T1000 (cell line): ENCODE measurements at places on chromosomes 2 and 18.

GRCh38 chr2:56801214-56801613 lies 617.4 kb downstream of the CCDC85A start:
- DNase-seq: no peak

- no peak for DNase-seq
Observed at GRCh38 chr2:73243884-73244570, 9.9 kb downstream of the CCT7 start.

DNA sequence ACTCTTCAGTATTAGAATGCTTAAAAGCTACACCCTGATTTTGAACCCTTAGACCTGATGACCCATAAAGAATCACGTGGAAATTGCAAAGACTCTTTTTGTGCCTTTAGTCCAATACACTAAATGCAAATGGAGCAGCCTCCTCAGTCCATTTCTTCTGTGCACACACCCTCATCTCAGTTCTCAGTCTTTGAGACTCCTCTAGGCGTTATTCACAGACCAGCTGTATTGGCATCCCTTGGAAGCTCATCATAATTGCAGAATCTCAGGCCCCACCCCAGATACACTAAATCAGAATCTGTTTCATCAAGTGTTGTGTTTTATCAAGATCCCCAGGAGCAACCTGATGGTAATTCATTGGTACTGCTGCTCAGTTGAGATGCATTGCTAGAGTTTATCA lies 335.0 kb upstream of the ATP5MC3 start:
- DNase-seq: no peak

GRCh38 chr18:10354241-10354811 lies 100.1 kb upstream of the APCDD1 start:
- DNase-seq: no peak

GRCh38 chr2:219272356-219272755 lies 6.8 kb upstream of the DNAJB2 start:
- no peak for DNase-seq

- no peak for DNase-seq
Observed at GRCh38 chr2:218221000-218221399, 4.0 kb downstream of the ARPC2 start.

- no peak for DNase-seq
Observed at GRCh38 chr2:225025917-225026571, 16.2 kb downstream of the DOCK10 start.

- no peak for DNase-seq
Observed at GRCh38 chr2:150802635-150803034, 315.2 kb upstream of the RND3 start.

DNA sequence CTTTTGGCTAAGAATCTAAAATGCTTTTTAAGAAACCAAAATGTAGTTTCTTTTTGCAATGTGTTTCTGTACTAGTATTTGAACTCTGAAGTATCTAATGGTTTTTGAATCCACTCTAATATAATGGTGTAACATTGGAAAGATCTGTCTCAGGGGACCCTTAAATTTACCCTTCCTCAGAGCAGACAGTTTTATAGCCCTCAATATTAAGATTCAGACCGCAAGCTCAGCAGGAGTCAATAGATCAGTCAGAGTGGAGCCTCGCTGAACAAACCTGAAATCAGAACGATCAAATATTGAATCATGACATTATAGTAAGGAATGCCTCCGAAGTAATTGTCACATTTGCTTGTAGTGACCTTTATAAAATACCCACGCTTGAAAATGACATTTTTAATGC lies 18.3 kb downstream of the SGPP2 start:
- no peak for DNase-seq

- no peak for DNase-seq
Observed at GRCh38 chr2:120765678-120766469, 30.2 kb downstream of the GLI2 start.

DNA sequence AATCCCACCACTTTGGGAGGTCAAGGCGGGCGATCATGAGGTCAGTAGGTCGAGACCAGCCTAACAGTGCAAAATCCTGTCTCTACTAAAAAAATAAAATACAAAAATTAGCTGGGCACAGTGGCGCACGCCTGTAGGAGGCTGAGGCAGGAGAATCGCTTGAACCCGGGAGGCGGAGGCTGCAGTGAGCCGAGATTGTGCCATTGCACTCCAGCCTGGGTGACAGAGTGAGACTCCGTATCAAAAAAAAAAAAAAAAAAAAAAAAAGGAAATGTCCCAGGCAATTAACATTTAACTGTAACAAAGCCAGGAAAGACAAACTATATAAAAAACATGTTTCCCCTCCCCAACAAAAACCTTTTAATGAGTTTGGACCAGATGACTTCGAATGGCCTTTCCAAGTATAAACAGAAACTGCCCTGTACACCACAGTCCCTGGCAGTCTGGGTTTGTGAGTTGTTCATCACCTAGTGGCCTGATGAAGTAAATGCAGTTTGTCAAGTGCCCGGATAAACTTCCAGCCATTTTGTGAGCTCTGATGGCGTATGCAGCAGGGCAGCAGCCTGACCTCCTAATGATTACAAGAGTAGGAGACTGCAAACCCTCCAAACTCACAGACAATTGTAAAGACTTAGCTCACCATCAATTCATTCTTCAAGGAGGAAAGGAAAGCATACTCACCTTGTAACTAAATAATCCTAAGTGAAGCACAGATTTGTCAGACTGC lies 16.6 kb upstream of the PCBP1 start:
- peak; percentile 34 for DNase-seq

DNA sequence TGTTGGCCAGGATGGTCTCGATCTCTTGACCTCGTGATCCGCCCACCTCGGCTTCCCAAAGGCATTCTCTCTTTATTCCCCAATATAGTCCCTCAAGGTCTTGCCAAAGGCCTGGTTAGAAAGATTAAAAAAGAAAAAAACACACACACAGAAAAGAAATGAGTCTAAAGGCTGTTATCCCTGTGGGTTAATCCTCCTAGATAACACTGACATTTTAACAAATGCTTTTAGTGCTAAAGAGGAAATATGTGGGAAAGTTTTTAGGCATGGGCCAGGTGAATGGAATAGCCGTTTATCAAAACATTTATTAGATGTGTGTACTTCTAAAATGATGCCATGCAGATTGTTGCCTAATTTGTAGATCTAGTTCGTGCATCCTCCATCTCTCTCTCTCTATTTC lies 261.6 kb upstream of the FN1 start:
- DNase-seq: no peak

- no peak for DNase-seq
Observed at GRCh38 chr2:231102772-231103171, 22.1 kb downstream of the HTR2B start.

DNA sequence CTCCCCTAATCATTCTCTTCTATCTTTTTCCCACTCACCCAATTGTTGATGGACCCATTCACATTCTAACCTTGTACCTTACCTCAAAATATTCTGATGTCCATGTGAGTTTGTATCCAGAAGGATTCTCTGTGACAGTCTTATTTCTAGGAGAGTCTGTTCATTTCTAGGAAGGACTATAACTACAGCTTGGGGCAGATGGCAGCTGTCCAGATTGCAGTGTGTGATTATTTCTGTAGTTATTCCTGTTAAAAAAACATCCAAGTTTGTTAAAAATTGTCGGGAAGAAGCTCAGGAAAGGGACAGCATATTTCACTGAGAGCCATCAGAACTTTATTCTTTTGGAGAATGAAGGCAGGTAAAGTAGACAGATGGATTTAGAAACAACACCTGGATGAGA lies 142.6 kb downstream of the RAPGEF4 start:
- DNase-seq: no peak

DNA sequence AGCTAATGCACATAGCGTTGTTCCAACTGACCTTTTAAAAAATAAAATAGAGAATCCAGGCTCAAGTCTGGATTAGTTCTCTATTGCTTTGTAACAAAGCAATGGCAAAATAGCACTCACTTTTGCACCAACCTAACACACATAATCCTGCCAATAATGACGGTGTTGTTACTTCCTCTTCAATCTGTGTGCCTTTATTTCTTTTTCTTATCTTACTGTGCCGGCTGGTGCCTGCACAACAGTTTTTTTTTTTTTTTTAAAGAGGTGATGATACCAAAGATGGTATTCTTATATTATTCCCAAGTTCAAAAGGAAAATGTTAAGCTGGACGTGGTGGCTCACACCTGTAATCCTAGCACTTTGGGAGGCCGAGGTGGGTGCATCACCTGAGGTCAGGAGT lies 3.4 kb downstream of the PLB1 start:
- no peak for DNase-seq

DNA sequence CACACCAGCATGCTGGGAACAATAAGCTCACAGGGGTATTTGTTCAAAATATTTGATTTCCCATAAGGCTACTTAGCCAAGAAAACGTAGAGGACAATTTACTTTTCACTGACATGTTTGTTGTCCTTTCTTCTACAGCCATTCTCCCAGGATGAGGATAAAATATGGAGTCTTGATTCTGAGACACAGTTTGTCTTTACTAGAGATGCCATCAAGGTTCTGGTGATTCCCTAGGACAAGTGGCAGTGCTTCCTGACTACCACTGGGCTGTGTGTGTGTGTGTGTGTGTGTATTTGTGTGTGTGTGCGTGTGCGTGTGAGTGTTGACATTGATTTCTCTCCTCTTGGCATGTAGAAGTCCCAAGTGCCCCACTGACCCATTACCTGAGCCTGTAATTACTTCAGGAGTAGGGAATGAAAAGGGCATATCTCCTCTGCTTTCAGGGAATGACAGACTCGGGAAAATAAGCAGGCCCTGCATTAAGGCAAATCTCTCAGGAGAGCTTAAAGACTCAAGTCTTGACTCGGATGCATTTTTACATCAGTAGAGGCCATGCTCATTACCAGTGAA lies 761.6 kb downstream of the DCC start:
- no peak for DNase-seq

GRCh38 chr18:2967820-2968219 lies 45.1 kb downstream of the LPIN2 start:
- DNase-seq: no peak
